ENCODE measurements at places on chromosomes 5 and 9.

GRCh38 chr9:125887172-125887571 is 140.0 kb downstream of the PBX3 start:
- DNase-seq, result no peak

DNA sequence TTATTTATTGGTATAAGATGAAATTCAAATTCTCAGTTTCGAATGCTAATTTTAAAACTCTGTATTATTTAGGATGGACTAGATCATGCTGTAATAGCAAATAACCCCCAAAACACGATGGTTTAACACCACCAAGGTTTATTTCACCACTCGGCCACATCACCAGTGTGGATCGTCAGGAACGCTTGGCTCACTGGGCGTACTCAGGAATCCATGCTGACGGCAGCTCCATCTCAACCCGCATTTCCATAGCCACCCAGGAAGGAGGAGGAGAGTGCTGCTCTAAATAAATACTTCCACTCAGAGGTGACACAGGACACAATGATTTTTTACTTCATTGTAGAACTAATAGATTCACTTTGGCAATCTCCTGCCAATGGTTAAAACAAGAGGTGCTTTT is 347.4 kb downstream of the SH3GL2 start:
- DNase-seq, result no peak

- DNase-seq, result no peak
Observed at GRCh38 chr5:92554447-92555085, 1026.5 kb downstream of the NR2F1-AS1 start.

GRCh38 chr5:117812861-117813260 is 1175.5 kb downstream of the DTWD2 start:
- DNase-seq, result no peak

DNA sequence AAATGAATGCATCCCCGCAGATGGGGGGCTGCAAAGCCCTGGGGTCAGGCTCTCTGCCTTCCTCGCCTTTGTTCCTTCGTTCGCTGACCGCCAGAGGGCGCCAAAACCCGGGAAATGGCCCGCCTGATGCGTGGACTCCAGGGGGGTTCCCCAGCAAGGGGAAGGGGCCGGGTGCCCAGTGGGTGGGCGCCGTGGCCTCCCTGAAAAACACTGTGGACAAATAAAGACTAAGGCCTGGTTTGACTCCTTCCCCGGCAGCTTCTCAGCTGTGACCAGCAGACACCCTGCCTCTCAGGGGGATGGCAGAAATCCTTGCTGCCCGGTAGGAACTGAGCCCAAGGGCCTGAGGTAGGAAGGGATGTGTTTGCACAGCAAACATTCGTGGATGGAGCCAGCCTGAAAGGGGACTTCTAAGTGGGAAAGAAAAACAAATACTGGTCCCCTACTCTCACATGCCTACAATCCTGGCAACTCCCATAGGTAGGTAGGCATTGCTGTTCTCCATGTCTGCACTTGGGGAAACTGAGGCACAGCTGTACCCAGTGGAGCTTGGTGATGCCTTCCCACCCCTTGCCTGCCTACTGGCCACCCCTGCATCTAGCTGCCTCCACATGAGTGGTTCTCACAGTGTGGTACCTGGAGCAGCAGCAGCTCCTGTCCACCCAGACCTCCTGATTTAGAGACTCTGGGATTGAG is 57.7 kb downstream of the DUSP1 start:
- DNase-seq, result peak; percentile 83

GRCh38 chr5:149166128-149166527 is 24.8 kb downstream of the ABLIM3 start:
- no peak for DNase-seq

DNA sequence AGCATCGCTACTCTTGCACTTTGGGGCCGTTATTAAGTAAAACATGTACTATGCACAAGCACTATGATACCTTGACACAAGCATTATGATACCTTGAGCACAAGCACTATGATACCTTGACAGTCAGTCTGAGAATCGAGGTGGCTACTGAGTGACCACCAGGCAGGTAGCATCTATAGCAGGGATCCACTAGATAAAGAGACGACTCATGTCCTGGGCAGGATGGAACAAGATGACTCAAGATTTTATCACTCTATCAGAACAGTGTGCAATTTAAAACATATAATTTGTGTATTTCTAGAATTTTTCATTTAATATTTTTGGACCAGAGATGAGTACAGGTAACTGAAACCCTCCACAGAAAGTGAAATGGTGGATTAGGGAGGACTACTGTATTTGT is 16.9 kb downstream of the CHSY3 start:
- no peak for DNase-seq

- DNase-seq, result no peak
Observed at GRCh38 chr9:111986035-111986556, 89.5 kb downstream of the UGCG start.

GRCh38 chr9:13705373-13705772 is 425.9 kb upstream of the MPDZ start:
- no peak for DNase-seq

DNA sequence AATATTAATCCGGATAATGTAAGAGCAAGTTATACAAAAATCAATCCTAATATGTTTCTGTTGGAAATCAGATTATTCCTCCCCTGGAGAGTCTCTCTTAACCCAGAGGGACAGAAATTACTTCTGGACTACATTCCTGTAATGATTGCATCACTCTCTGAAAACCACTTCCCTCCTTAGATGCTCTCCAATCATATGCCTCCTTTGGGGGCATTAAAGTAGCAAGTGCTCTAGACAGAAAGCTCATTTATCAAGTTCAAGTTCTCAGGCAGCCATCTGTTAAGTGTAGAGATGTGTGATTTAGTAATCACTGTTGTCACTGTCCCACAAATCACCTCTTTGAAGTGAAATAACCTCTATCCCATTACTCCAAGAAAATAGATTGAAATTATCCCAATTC is 247.1 kb downstream of the SLCO4C1 start:
- DNase-seq, result peak; percentile 28

DNA sequence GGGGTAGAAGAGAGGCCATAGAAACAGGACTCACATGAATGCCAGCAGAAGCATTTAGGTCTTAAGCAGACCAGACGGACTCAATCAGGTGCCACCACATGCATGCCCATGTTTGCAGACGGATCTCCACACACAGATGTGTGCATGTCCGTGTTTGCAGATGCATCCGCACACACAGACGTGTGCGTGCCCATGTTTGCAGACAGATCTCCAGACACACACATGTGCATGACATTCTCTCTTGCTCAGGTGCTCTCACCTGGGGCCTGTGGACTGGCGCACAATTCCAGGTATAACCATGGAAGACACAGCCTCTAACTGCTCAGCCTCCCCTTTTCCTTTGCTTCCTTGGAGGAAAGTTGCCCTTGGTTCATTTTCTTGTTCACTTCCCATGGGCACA is 148.3 kb downstream of the CACNA1B start:
- DNase-seq, result no peak

GRCh38 chr9:34343090-34343489 is 13.7 kb downstream of the NUDT2 start:
- DNase-seq, result no peak

DNA sequence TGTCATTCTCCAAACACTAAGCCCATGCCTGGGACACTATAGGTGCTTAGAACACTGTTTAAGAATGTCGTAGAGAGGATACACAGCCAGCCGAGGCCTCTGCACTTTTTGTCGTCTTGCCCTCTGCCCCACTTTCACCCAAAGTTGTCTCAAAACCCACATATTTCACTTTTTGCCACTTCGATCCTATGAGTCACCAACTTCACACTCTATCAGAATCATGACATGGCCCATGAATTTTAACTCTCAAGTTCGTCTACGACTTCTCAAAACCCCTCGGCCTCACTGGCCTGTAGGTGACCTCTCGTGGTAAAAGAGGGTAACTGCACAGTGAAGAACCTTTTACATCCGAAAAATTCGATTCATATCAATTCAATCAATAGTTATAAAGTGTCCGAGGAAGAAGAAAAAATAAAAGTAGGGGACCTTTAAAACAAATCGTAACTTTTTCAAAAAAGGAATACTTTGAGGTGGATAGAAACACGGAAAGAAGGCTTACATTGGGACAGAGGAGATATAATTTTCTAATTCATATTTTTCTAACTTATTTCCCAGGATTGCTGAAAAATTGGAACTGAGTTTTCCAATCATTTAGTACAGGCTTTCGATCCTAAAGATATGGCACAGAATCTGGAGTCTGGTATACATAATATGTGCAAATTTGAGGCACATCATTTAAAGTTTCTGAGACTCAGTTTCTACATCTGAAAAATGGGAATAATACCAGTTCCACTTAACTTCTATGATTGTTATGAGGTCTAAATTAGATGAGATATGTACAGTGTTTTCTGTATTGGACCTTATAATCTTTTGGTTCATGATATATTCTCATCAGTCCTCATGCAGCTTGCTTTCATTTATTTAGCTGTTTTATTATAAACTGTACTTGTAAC is 122.6 kb downstream of the APBA1 start:
- peak; percentile 48 for DNase-seq

DNA sequence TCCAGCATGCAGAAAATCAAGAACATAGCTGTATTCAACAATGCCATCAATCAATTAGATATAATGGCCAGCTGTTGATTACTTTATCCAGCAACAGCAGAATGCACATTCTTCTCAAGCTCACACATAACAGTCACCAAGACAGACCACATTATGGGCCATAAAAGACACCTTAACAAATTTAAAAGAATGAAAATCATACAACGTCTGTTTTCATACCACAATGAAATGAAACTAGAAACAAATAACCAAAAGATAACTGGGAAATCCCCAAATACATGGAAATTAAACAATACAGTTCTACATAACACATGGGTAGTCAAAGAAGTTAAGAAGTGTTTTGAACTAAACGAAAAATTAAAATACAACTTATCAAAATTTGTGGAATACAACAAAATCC is 130.9 kb upstream of the GNA14 start:
- no peak for DNase-seq

DNA sequence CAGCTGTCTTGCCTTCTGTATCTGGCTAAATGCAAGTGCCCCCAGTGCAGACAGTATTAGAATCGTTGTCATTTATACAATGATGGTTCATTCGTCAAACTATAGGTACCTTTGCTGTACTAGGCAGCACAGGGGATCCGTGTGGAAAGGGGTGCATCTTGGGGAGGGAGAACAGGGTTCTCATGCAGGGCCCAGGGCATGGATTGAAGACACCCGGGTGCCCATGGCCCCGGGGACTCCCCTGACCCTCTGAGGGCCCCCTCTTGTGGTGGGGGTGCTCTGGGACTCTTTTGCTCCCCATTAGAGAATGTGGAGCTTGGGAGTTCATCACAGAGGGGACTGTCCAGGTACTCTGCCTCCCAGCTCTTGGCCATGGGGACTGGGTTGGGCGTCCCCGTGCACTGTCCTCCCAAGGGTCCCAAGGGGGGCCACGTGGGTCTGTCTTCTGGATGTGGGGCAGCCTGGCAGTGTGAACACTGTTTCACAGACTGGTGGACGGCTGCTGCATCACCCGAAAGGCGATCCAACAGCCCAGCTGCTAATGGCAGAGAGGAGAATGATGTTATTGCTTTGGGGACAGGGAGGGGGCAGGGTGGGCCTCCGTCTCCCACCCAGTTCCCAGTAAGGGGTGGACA is 36.9 kb upstream of the RXRA start:
- no peak for DNase-seq

DNA sequence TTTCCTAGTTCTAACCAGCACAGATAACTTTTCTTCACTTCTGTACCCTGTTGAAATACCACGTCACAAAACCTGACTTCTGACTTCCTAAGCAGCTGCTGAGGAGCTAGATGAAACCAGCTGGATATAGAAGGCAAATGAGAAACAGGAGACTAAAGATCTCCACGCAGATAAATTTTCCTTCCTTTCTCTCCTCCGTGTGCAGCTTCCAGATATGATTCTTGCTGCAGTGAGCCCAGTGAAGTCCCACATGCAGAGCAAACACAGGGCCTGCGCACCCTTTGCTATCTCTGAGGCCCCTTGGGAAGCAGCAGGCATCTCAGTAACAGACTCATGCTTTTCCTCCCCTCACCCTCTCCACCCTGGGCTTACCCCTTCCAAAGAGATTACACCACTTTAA is 1638.3 kb downstream of the MAT2B start:
- DNase-seq, result no peak

DNA sequence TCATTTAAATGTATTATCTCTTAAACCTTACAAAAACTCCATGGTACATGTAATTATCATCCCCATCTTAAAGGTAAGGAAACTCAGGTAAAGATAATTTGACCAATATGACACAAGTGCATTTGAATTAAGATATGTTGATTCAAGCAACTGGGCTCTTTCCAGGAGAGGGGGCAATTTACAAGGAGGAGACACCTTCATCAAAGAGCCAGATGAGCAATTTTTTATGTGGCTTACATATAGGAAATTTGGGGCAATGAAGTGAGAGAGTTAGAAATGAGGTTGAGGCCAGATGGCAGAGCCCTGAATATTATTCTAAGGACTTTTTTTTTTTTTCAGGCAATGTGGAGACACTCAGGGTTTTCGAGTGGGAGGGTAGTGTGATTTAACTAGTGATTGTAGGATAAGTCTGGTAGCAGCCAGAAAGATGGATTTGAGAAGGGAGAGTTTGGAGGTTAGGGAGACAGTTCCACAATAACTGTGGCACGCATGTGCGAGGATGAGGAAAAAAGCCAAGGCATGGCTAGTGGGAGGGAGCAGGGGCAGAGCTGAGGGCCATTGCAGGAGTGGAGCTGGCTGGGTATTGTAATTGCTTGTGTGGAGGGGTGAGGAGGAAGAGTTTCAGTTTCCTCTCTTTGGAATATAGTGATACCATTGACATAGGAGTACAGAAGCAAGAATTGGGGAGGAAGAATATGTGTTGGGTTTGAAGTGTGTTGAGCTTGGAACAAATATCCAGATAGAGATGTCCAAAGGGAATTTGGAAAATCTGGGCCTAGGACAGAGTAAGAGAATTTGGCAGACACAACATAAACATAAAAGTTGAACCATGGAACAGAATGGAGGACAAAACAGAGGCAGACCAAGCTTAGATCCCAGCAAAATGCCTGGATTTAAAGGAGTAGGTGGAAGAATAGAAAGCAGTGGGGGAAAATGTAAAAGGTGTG is 72.0 kb downstream of the ACTBL2 start:
- DNase-seq, result no peak

GRCh38 chr5:141490771-141491170 is 1.9 kb downstream of the PCDHGC5 start:
- DNase-seq, result no peak

DNA sequence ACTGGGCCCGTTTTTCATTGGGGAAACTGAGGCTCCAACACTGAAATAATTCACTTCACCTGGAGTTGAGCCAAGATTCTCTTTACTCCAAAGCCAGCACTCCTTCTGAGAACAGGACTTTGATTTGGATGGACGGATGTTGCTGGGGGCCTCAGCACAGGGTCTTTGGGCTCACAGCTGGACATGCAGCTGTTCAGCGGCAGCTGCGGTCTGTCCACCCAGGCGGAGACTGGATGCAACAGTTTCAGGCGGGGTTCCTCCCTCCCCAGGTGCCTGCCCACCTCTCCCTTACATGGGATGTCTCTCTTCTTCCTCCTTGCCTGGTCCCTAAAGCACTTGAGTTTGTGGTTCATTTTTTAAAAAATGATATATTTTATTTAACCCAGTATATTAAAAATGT is 219.0 kb upstream of the IRX4 start:
- DNase-seq, result no peak

DNA sequence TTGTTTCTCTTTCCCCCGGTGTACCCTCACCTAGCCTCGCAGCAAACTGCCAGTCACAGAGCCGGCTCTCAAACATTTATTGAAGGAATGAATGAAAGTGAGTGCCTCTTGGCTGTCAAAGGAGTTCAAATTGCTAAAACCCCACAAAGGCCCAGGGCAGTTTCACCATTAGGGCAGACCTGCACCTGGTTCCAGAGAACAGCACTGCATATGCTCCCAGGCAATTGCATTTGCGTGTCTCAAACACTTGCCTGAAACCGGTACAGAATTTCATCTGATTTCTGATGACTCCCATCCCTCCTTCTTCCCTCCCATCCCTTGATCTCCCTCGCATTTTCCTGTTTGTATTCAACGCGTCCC is 165.6 kb upstream of the ZNF462 start:
- peak; percentile 29 for DNase-seq
